Heart right ventricle (tissue), 16 donors: ENCODE measurements at places on chromosomes 12 and 14. TPM values are rescaled to one million over a fixed set of nuclear protein-coding genes. Genes with fewer than 3 reads are reported as not detected.

NRXN3 gene
- 1.3 TPM for total RNA-seq

TTLL5 gene
- 17.4 TPM for total RNA-seq

LRRIQ1 gene
- total RNA-seq: 0.10 TPM

ARHGEF25 gene
- 6.5 TPM for total RNA-seq

ERP27 gene
- not detected for total RNA-seq

DNA sequence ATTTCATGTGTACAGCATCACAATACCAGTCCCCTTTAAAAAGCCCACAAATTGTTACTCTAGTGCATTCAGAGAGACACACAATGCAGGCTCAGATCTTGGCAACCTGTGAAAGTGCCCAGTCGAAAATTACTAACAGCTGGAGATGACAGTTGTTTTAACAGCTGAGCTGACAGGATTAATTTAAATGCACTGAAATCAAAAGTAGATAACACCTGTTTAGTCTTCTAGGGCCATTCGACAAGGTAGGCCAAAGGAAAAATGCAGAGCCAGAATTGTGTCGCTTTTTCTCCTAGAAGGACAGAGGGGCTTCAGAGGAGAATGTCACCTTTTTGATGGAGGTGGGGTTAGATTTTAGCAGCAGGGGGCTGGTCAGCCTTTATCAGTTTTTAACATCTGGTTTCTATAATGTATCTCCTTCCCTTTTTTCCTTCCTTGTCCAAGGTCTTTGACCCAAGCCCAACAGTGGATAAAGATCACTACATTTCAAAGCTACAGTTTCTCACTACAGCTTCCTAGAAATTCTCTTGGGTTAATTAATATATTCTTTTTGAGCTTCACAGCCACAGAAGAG, 139.1 kb downstream of the SOX5 start:
- DNase-seq: no peak

GRCh38 chr12:48813465-48814261, 4.6 kb upstream of the CACNB3 start:
- no peak for DNase-seq

- no peak for DNase-seq
Measured at GRCh38 chr14:76664790-76665189, 96.5 kb upstream of the VASH1 start.

GRCh38 chr12:113241191-113242025, 20.1 kb downstream of the TPCN1 start:
- no peak for DNase-seq

- no peak for DNase-seq
Measured at GRCh38 chr12:52546126-52546525, 6.8 kb downstream of the KRT71 start.

DNA sequence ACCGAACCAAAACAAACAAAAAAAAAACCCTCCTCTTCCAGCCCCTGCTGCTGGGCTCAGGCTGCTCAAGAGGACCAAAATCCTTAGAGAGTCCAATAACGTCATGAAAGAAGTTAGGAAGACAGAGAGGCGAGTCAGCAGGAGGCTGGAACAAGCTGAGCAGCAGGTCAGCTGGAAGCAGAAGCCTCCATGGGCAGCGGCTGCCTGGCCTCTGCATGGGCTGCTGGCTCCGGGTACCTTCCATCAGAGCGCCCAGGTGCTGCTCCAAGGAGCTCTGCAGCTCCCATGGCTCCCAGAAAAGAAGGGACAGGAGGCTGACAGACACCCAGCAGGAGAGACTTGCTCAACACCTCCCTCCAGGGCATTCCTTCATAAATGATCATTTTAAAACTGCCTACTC, 3.2 kb upstream of the KRT2 start:
- no peak for DNase-seq
